Forelimb muscle (tissue), 1 donor: ENCODE measurements at places on chromosomes 3 and 15. TPM values are rescaled to one million over a fixed set of nuclear protein-coding genes. Genes with fewer than 3 reads are reported as not detected.

DNA sequence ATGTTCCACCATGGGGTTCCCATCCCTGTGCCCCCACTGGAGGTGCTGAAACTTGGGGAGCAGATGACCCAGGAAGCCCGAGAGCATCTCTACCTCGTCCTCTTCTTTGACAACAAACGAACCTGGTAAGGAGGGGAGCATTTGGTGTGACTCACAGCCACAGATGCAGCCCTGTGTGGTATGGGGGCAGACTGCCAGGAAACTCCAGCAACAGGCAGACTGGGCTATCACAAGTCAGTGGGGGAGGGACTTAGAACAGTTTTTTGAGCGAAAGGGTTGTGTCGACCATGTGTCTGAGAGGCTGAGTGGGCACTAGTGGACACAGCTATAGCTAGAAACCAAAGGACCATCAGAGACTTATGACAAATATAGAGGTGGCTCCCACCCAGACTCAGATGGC lies 3.4 kb upstream of the OGG1 start:
- no peak for DNase-seq

GRCh38 chr3:170078620-170079281 lies 41.0 kb downstream of the GPR160 start:
- DNase-seq, result no peak

- DNase-seq, result no peak
Measured at GRCh38 chr3:157442729-157443128, 6.1 kb downstream of the PTX3 start.

GRCh38 chr3:60403866-60404265 lies 847.4 kb downstream of the FHIT start:
- DNase-seq, result no peak

ANKRD63 gene
- 0.32 TPM for polyA plus RNA-seq

CD96 gene
- polyA plus RNA-seq, result 0.33 TPM

GRCh38 chr3:21979706-21980105 lies 228.7 kb upstream of the ZNF385D start:
- no peak for DNase-seq

ZPLD1 gene
- not detected for polyA plus RNA-seq

AMT gene
- polyA plus RNA-seq, result 14.4 TPM

SMCO1 gene
- 2.2 TPM for polyA plus RNA-seq

DNA sequence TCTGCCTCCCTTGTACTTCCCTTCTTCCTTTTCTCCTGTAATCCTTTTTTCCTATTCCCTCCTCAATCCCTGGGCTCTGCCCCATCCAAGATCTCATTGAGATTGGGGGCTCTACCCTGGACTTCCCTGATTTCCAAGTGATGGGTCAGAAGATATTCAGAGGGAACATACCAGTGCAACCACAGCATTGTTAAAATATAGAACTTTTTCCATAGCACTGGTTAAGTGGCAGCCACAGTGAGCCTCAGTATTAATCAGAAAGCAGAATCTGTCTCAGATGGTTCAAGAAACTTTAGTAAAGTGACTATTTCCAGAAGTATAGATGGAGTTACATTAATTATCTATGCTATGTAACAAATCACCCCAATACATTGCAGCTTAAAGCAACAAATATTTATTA lies 18.7 kb upstream of the SCN10A start:
- no peak for DNase-seq

CEP63 gene
- polyA plus RNA-seq, result 35.9 TPM

RGMA gene
- polyA plus RNA-seq, result 65.4 TPM

DNA sequence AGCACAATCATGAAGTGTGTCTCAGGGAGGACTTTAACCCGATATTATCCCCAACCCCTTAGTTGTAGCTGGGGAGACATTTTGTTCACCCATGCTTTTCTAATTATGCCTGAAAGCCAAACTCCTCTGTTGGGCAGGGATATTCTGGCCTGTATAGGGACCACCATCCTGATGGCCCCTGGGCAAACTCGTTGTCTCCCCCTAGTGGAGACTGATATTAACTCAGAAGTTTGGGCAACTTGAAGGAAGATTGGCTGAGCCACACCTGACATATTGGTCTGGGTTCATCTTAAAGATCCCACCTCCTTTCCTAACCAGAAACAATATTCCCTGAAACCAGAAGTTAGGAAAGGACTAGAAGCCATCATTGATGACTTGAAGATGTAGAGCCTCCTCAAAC lies 42.3 kb downstream of the TM4SF18 start:
- no peak for DNase-seq

DNA sequence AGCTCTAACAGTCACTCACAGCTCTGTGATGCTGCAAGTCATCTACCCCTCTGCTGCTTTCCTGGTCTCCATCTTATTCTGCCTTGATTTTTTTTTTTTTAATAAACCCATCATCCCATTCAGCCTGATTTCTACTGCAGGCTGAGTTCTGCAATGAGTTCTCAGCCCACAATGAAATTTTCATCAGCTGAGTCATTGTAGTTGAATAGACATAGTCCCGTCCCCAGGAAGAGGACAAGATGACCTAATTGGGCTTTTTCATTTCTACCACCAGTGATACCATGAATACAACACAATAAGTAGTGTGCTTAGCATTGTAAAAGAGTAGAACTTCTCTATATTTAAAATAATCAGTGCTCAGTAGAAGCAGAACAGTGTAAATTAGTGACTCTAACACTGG lies 59.3 kb downstream of the C3orf85 start:
- DNase-seq, result no peak

VEPH1 gene
- 0.63 TPM for polyA plus RNA-seq
